ENCODE measurements at places on chromosomes 6 and 20. TPM values are rescaled to one million over a fixed set of nuclear protein-coding genes. Genes with fewer than 3 reads are reported as not detected.
A peak's percentile ranks its signal among the peaks of the same experiment; 100 is the strongest.

DNA sequence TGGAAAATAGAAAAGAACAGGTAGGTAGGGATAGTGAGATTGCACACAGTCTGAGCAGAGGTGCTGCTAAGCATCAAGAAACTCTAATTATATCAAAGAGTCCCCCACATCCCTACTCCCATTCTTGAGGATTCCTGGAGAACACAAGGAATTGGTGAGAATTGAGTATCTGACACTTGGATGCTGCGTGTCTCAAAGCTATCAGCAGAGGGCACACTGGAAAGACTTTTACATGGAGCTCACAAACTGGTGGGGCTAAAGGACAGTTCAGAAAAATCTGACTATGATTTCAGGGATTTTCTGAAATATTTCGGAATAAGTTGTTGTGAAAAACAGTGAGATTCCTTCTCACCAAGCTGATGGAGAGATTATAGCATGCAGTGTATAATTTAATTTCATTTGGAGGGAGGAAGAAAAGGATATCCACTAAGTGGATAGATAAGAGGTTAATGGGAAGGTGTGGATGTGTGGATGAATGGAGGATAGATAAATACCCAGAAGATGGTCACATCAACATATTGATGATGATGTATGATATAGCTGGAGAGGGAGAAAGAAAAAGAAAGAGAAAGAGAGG lies 215.4 kb upstream of the DEFB112 start:
- no peak overlapping the region for H3K4me3 ChIP-seq
- H3K36me3 ChIP-seq, result no peaks in the 10 kb centered on the region
- H3K27ac ChIP-seq, result no peak overlapping the region
- H3K4me1 ChIP-seq, result no peaks in the 10 kb centered on the region

DNA sequence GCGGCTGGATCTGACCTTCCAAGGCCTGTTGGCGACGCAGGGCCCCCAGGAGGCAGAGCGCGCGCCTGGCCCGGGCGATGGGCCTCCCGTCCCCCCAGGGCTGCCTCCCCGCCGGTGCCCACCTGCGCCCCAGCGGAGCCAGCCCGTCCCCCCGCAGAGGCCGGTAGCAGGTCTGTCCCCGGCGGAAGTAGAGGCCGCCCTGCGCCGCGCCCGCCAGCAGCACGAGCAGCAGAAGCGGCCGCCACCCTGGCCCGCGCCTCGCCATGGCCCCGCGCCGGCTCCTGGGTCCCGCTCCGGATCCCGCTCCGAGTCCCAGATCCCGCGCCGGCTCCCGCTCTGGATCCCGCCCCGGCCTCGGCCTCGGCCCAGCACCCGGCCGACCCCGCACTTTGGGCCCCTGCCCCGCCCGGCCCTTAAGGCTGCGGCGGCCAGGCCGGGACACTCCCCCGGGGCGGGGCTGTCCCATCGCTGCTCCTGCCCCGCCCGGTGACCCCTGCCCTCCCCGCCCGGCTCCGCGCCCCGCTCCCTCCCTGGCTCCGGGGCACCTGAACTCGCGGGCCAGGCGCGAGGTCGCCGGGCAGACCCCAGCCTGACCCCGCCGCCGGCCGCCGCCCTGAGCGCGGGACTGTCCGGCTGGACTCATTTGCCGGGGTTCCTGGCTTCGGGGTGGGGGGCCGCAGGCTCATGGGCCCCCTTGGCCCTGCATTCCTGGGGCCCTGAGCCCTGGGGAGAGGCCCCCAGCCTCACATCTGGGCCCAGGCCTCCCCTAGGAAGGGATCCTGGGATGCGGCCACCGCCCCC lies at the start of gene CTSZ:
TSS of gene CTSZ (minus strand) at position 391 of the 801 bp plus-strand sequence. CDS start at position 265, 126 bp downstream.
- peak; percentile 33 for DNase-seq
- H3K27me3 ChIP-seq, result no peaks in the 10 kb centered on the region
- peak within 1 kb of the TSS; percentile 85 for H3K4me3 ChIP-seq
- H3K36me3 ChIP-seq, result peaks cover 15% of the 10 kb centered on the region

DNA sequence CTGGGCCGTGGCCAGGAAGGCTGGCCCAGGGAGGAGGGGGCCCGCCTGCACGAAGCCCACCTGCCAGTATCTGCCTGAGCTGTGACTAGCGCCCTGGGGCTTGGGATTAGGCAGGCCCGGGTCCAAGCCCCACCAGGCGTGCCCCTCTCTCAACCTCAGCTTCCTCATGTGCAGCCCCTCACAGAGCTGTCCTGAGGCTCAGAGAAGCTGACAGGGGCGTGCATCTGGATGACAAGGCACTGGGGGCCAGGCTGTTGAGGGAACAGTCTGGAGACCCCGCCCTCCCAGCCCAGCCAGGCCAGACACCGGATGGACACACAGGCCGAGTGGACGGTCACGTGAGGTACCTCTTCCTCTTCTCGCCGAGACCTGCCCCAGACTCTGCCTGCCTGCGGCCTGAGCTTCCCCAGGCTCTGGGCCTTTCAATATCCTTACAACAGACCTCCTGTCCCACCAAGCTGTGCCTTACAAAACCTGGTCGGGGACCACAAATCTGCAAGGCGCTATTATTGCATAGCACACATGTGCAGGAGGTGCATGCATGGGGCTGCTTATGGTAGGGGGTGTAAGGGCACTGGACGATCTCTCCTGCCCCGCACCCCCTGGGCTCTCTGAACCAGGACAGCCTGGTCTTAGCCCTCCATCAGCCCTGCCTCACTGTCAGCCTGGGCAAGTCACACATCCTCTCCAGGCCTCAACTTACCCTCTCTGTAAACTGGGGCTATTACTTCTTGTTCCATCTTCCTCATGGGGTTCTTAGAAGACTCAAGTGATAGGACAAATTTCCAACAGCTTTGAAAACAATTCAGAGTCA lies 20.0 kb downstream of the NOL4L start:
- no peak for DNase-seq
- no peak overlapping the region for H3K4me3 ChIP-seq
- H3K27ac ChIP-seq, result no peak overlapping the region

DNA sequence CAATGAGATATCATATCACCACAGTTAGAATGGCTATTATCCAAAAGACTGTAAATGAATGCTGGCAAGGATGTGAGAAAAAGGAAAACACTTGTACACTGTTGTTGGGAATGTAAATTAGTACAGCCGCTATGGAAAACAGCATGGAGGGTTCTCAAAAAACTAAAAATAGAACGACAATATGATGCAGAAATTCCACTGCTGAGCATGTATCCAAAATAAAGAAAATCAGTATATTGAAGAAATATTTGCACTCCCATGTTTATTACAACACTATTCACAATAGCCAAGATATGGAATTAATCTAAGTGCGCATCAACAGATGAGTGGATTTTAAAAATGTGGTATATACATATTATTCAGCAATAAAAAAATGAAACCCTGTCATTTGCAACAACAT lies 898.9 kb upstream of the MAN1A1 start:
- H3K27me3 ChIP-seq, result no peaks in the 10 kb centered on the region
- DNase-seq, result no peak
- no peak overlapping the region for H3K4me3 ChIP-seq
- no peak overlapping the region for H3K27ac ChIP-seq

DNA sequence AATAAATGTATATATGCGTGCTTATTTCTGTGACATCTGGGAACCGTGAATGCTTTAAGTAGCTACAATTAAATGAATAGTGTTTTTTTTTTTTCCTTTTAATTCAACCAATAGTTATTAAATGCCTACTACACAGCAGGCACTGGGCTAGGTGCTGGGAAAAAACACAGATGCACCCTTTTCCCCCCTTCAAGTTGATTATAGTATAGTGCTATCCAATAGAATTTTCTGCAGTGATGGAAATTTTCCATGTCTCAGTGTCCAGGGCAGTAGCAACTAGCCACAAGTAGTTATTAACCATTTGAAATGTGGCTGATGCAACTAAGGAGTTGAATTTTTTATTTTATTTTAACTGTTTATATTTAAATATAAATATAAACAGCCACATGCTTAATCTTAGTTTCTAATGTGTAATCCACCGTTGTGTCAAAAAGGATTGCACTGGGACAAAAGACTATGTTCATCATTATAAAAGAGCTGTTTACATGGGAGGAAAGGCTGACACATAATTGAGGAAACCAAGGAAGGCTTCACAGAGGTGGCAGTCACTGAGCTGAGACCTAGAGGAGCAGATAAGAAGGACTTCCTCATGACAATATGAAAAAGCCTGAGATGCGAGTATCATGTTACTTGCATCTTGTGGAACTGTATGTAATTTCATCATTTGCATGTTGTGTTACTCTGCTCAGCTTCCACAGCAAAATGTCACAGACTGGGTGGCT lies 261.2 kb upstream of the PLCB4 start:
- H3K27me3 ChIP-seq, result no peaks in the 10 kb centered on the region
- H3K36me3 ChIP-seq, result no peaks in the 10 kb centered on the region
- H3K4me1 ChIP-seq, result no peaks in the 10 kb centered on the region
- H3K4me3 ChIP-seq, result no peak overlapping the region
- no peak for DNase-seq

DNA sequence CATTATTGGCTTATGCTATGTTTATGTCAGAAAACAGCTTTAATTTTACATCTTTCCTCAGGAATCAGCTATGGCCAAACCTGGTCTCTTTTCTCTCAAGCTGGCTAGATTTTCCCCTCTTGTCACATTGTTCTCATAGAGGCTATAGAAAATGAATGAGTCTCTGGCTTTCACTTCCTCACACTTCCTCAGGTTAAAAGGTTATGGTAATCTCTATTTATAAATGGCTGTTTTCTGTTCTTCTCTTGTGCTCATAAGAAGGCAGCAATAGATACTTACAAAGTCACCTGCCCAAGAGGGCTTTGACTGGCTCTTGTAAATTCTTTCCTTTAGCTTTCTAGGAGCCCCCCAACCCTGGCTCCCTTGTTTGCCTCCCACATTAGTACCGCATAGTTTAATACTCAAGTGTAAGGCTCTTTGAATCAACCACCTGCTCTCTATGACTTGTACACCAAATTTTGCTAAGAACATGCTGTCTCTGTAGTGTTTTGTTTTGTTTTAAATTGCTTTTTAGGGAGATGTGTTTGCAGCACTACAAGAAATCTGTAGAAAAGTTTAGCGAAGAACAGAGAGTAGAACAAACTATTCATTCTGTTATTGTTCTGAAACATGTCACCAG lies 897.4 kb upstream of the CITED2 start:
- no peaks in the 10 kb centered on the region for H3K4me1 ChIP-seq
- H3K27ac ChIP-seq, result no peak overlapping the region
- no peak overlapping the region for H3K4me3 ChIP-seq

GRCh38 chr6:140636908-140637402 lies 1262.5 kb upstream of the CITED2 start:
- no peak overlapping the region for H3K27ac ChIP-seq
- DNase-seq, result no peak
- no peaks in the 10 kb centered on the region for H3K27me3 ChIP-seq
- no peaks in the 10 kb centered on the region for H3K4me1 ChIP-seq
- H3K36me3 ChIP-seq, result no peaks in the 10 kb centered on the region
- H3K4me3 ChIP-seq, result no peak overlapping the region

DNA sequence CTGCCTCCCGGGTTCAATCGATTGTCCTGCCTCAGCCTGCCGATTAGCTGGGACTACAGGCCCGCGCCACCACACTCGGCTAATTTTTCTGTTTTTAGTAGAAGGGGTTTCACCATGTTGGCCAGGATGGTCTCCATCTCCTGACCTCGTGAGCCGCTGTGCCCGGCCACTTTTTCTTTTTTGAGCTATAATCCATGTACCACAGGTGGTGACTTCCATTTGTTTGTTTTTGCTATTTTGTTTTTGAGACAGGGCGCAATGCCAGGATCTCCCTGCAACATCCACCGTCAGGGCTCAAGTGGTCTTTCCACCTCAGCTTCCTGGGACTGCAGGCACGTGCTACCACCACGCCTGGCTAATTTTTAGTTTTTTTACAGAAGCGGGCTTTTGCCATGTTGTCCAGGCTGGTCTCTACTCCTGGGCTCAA lies 8.5 kb downstream of the HSPA1B start:
- peaks cover 51% of the 10 kb centered on the region for H3K36me3 ChIP-seq
- no peak for DNase-seq
- H3K4me3 ChIP-seq, result peak overlapping the region; percentile 94

DNA sequence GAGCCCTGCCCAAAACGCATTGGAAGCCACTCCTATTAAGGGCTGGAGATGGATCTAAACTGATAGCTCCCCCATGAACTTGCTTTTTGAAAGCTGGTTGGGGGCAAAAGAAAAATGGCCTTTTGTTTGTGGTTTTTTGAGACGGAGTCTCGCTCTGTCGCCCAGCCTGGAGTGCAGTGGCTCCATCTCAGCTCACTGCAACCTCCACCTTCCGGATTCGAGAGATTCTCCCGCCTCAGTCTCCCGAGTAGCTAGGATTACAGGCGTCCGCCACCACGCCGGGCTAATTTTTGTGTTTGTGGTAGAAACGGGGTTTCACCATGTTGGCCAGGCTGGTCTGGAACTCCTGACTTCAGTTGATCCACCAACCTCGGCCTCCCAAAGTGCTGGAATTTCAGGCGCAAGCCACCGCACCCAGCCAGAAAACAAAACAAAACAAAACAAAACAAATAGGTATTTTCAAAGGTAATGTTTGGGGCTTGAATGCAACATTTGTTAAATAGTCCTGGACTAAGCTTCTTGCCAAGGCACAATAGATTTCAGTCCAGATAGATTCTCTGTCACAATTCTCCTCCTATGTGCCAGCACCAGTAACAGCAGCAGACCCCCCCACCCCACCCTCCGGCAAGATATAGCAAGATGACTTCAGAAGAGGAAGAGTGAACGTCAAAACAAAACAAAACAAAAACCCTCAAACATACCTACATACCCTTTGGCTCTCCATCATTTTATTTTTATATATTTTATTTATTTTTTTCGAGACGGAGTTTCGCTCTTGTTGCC lies 26.5 kb upstream of the ABT1 start:
- no peak for DNase-seq
- H3K36me3 ChIP-seq, result peaks cover 2% of the 10 kb centered on the region
- H3K27me3 ChIP-seq, result peaks cover 4% of the 10 kb centered on the region
- no peak overlapping the region for H3K4me3 ChIP-seq
- no peak overlapping the region for H3K27ac ChIP-seq

DNA sequence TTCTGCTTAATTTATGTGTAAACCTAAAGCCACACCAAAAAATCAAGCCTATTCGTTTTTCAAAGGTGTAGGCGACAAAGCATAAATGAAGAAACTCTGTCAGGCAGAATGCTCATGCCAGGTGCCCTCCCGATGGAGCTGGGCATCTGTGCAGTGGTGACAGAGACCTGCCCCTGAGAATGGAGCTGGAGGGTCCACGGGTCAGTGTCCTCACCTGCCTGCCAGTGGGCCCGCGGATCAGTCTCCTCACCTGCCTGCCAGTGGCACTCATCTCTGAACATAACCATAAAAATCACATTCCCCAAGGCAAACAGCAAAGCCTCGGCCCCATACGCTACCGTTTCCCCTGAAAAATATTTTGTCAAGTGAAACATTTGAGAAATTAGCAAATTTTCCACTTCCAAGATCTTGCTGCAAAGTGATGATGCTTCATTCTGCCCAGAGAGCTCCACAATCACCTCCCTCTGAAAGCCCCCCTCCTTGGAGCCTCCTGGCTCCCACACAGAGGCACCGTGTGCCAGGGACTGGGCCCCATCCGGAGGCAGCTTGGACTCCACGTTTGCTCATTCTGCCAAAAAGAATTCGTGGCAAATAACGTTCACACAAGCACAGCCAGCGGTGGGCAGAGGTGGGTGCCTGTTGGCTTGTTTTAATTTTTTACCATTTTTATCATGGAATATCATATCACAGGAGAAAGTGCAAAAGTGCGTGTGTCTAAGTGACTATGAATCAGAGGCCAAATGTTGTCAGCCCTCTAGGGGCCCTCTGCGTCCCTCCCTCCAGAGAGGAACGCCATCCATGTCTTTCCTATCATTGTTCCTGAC lies 88.8 kb downstream of the YTHDF1 start:
- H3K4me1 ChIP-seq, result no peaks in the 10 kb centered on the region
- H3K36me3 ChIP-seq, result no peaks in the 10 kb centered on the region

GRCh38 chr6:170182093-170182780 lies 108.6 kb downstream of the DLL1 start:
- no peak for DNase-seq
- H3K4me3 ChIP-seq, result no peak overlapping the region
- H3K27ac ChIP-seq, result no peak overlapping the region

Gene RIPPLY2
- not detected for total RNA-seq

Gene CRISP3
- not detected for total RNA-seq

Gene EDN1
- 0.36 TPM for total RNA-seq

Gene SLC17A1
- total RNA-seq, result not detected
